ENCODE measurements at places on chromosomes 11 and 22.

- DNase-seq = peak; percentile 69
Measured at GRCh38 chr11:61747192-61747966, 5.1 kb upstream of the MYRF start.

DNA sequence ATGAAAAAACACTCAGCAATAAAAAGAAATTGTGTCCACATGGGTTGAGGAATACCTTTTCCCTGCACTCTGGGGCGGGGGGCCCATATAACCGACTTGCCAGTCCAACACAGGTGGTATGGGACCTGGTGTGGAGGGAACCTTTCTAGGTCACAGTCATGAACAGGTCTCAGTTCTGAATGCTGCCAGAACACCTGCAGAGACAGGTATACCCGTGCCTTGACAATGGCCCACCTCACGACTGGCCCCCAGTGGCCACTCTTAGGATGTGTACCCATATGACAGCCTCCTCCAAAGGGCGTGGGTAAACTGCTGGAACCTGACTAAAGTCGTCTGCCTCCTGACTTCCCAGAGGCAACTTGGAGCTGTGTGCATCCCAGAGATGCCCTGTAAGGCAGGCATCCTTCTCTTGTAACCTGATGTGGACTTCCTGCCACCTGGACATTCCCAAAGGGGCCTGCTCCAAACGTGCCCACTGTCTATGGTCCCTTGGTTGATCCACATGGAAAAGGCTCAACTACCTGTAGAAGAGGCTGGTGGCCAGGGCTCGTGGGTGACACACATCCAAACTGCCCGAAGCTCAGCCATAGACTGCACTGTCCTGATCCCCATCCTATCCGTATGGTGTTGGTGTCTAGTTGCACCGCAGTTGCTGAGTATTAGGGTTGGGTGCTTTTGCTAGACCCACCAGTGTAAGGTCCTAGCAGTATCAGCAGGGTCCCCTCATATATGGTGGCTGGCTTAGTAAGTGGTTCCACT, 859.3 kb downstream of the BRD1 start:
- DNase-seq = no peak

GRCh38 chr11:9677951-9678350, 14.1 kb downstream of the SWAP70 start:
- no peak for DNase-seq

DNA sequence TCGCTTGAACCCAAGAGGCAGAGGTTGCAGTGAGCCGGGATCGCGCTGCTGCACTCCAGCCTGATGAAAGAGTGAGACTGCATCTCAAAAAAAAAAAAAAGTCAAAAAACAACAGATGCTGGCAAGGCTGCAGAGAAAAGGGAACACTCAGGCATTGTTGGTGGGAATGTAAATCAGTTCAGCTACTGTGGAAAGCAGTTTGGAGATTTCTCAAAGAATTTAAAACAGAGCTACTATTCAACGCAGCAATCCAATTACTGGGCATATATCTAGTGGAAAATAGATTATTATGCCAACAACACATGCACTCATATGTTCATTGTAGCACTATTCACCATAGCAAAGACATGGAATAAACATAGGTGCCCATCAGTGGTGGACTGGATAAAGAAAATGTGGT, 89.7 kb downstream of the EFCAB6 start:
- no peak for DNase-seq

DNA sequence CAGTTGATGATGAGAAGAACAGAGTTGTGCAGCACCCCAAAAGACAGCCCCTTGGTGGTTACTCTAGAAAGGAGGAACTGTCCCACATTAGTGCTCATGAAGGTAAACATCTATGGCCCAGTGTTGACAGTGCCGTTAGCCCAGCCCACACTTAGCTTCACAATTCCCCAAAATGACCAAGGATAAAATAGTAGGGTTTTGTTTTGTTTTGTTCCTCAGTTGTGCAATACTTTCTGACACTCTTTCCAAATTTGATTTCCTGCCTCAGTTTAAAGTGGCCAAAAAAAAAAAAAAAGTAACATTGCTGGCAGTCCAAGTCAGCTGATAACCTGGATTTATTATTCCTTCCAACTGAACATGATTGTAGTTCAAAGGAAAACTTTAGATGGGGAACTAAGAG, 269.4 kb downstream of the TMEM135 start:
- no peak for DNase-seq
